Activated CD4-positive, alpha-beta T cell treated with anti-CD3 and anti-CD28 coated beads for 36 hours (primary cell): ENCODE measurements at places on chromosomes 2 and 18. TPM values are rescaled to one million over a fixed set of nuclear protein-coding genes. Genes with fewer than 3 reads are reported as not detected.

- H3K27ac ChIP-seq: no peak overlapping the region
- no peaks in the 10 kb centered on the region for H3K36me3 ChIP-seq
- no peak for DNase-seq
- peaks cover 4% of the 10 kb centered on the region for H3K27me3 ChIP-seq
Observed at GRCh38 chr2:150971910-150972309, 289.8 kb downstream of the RBM43 start.

- H3K36me3 ChIP-seq: no peaks in the 10 kb centered on the region
- H3K27ac ChIP-seq: no peak overlapping the region
- no peaks in the 10 kb centered on the region for H3K4me1 ChIP-seq
- no peak for DNase-seq
- H3K27me3 ChIP-seq: peaks cover 5% of the 10 kb centered on the region
Observed at GRCh38 chr2:31729442-31730092, 148.8 kb upstream of the SRD5A2 start.

- no peaks in the 10 kb centered on the region for H3K27me3 ChIP-seq
- no peak overlapping the region for H3K27ac ChIP-seq
- no peaks in the 10 kb centered on the region for H3K36me3 ChIP-seq
- H3K4me3 ChIP-seq: no peak overlapping the region
- DNase-seq: no peak
Observed at GRCh38 chr2:50368361-50368760, 663.6 kb downstream of the NRXN1 start.

DNA sequence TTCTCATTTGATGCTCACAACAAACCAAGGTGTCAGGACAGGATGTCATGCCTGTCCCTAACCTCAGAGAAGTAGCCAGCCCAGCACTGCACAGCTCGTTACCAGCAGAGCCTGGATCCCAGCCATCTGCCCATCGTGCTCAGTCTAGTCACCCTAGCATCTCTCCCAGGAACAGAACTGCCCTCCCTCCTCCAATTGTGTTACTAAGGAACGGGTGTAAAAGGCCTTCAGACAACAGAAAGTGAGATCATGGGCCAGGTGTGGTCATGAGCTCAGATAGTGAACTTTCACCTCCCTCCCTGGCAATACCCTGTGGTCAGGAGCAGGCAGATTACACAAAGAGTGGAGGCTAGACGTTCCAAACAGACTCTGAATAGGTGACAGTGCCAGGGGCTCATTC lies 111.8 kb upstream of the PPP1CB start:
- no peak overlapping the region for H3K27ac ChIP-seq
- H3K4me1 ChIP-seq: peaks cover 5% of the 10 kb centered on the region
- no peaks in the 10 kb centered on the region for H3K36me3 ChIP-seq
- no peaks in the 10 kb centered on the region for H3K27me3 ChIP-seq
- DNase-seq: no peak
- no peak overlapping the region for H3K4me3 ChIP-seq

The THSD7B gene
- not detected for total RNA-seq

The FOSL2 gene
- total RNA-seq: 225 TPM

The DOK1 gene
- 17.9 TPM for total RNA-seq

The FAM110C gene
- total RNA-seq: 0.51 TPM
